GM04503 (cell line): ENCODE measurements at places on chromosomes 12 and 14.

DNA sequence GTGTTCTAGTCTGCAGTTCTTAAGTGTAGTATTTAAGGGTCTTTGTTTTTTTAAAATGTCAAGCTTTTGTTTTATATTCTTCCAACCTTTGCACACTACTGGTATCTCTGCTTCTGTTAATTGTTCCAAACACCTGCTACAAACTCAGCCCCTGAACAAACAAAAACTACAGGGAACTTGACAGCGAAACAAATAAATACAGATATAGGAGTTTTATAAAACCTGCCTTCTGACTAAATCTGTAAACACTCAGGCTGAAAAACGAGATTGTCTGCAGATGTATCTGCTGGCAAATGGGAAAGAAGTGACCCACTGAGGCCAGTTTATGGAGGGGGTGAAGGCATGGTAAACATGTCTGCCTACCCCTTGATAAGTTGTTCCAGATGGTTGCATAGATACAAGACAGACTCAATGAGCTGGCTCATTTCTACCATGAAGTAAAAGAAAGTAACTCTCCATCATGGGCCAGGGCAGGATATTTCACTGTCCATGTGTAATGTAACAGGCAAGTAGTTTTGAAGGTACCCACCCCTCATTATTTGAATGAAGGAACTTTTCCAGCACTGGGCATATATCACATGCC, 75.6 kb downstream of the LMO3 start:
- no peak for DNase-seq

GRCh38 chr12:12508612-12509011, 54.1 kb downstream of the DUSP16 start:
- DNase-seq: peak; percentile 20

DNA sequence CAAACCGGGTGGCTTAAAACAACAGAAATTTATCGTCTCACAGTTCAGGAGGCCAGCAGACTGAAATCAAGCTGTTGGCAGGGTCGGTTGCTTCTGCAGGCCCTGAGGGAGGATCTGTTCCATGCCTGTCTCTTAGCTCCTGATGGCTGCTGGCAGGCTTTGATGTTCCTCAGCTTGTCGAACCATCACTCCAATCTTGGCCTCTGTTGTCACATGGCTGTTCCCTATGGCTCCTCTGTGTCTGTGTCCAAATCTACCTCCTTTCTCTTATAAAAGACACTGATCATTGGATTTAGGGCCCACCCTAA, 14.0 kb downstream of the NFATC4 start:
- no peak for DNase-seq

DNA sequence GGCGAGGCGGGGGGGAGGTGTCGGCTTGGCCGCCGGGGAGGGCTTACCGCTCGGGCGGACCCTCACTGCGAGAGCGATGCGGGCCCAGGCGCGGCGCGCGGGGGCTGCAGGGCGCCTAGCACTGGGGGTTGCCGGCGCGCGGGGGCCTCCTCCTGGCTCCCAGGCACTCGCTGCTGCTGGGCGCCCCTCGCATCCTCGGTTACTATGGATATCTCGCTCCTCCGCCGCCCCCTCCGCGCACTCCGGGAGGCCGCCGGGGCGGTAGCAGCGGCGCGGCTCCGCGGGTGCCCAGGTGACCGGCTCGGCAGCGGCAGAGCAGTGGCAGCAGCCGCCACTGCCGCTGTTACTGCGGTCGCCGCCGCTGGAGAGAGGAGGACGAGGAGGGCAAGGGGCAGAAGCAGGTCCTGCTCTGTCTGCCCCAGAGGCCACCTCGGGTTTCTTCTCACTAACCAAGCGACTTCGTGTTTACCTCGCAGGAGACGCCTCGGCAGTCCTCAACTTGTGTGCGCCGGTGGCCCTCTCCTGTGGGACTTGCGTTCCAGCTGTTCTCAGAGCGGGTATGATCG, 250.1 kb downstream of the APAF1 start:
- DNase-seq: no peak

GRCh38 chr12:117002051-117002817, 91.5 kb downstream of the FBXW8 start:
- DNase-seq: no peak

DNA sequence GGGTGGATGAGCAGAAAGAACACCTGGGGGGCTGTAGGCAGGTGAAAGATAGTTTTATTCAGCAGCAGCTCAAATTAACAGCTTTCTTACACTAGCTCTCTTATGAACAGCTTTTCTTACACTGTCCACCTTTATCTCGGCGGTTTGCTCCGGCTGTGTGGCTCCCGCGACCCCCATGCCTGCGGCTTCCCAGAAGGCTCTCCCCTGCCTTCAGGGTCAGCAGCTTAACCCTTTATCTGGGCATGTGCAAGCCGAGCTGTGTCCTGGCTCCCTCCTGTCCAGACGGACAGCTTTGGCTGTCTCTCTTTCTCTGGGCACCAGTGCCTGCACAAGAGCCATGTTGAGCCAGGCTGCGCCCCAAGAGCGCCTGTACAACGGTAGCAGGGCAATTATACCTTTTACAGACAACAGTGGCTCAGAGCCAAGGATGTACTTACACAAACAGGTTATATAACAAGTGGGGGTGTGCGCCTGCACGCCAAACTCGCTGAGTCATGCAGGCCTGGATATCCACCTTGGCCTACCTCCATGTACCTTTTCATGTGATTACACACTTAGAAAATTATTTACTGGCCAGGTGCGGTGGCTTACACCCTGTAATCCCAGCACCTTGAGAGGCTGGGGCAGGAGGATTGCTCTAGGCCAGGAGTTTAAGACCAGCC, 28.5 kb upstream of the KLHL42 start:
- no peak for DNase-seq

DNA sequence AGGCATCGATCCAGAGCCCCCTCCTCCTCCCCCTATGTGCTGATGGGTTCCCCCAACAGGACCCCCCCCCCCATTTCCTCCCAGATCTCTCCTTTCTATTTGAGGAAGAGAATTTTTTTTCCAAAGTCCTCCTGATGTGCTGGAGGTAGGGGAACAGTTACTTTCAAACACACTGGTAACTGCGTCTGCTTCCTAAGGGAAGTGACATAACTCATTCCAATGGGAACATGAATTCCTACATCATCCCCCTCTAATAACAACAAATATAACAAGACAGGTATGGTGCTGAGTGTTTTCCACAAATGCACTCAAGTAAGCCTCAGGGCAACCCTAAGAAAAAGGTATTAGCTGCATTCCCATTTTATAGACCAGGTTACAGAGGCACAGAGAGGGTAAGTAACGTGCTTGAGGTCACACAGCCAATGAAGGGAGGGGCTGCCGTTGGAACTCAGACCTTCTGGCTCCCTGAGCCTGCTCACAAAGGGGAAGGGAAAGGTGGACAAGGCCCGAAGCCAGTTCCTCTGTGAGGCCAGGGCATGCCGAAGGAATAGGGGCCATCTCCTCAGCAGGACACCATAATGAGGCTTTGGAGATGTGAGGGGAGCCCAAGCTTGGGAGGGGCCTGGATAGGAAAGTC, 121.1 kb upstream of the NCOR2 start:
- no peak for DNase-seq

DNA sequence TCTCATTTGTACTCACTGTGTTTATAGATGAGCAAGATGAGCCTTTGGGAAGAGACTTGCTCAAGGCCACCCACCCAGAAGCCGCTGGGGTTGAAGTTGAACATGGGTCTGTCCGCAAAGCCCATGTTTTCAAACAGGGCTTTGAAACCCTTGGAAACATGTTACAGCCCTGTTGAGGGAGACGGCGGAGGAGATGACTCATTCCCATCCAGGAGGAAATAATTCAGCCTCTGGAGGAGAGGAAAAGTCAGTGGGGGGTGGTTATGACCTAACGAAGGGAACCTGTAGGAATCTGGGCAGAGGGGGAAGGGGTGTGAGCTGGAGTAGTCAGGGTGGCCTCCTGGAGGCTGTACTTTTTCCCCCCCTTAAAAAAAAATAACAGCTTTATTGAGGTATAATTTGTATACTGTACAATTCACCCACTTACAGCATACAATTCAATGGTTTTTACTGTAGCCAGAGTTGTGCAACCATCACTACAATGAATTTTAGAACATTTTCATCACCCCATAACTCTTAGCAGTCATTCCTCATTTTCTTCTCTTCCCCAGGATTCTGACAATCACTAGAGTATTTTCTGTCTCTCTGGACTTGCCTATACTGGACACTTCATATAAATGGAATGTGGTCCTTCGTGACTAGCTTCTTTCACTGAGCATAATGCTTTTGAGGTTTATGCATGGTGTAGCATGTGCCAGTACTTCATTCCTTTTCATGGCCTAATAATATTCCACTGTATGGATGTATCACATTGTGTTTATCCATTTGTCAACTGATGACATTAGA, 1.9 kb upstream of the RIN3 start:
- peak; percentile 99 for DNase-seq

- no peak for DNase-seq
Measured at GRCh38 chr12:106425061-106425702, 67.6 kb downstream of the POLR3B start.

DNA sequence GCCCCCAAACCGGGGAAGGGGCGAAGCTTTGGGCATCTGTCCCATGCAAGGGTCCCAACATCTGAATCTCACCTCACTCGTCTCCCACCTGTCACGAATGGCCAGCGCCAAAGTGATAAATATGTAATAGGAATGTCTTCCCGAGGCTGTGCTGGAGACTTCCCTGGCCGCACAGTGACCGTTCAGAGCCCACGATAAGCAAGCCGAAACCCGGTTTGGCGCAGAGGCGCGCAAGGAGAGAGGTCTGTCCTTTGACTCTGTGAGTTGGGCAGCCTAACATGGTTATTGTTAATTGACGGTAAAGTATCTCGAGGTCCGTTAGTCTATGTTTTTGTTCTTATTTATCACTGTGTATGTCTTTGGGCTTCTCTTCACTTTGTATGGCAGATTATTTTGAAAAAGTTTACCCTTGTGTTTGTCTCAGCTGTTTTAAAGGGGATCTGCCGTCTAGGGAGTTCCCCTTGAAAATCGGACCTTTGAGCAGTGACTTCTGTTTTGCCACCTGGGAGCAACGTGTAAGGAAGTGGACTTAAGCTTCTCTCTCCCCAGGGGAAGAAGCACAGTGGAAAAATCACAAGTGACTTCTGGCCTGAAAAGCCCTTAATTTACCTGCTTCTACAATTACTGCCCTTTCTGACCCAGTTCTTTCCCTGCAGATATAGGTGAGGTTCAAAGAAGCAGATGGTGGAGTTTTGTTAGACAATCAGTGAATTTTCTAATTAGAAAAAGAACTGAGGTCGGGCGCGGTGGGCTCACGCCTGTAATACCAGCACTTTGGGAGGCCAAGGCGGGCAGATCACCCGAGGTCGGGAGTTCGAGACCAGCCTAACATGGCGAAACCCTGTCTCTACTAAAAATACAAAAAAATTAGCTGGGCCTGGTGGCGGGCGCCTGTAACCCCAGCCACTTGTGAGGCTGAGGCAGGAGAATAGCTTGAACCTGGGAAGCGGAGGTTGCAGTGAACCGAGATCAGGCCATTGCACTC, 1.1 kb upstream of the TM9SF1 start:
- no peak for DNase-seq

- DNase-seq: no peak
Measured at GRCh38 chr12:113285679-113286610, 49.0 kb downstream of the SLC8B1 start.

DNA sequence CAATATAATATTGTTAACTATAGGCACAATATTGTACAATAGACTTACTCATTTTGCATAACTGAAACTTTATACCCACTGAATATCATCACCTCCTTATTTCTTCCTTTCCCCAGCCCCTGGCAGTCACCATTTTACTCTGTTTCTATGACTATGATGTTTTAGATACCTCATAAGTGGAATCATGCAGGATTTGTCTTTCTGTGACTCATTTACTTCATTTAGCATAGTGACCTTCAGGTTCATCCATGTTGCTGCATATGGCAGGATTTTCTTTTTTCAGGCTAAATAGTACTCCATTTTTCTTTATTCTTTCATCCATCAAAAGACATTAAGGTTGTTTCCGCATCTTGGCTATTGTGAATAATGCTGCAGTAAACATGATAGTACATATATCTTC, 18.9 kb downstream of the USP15 start:
- DNase-seq: no peak

GRCh38 chr12:88144546-88145468, 2.7 kb downstream of the TMTC3 start:
- no peak for DNase-seq

GRCh38 chr14:32593290-32593942, 264.3 kb downstream of the AKAP6 start:
- DNase-seq: peak; percentile 90

DNA sequence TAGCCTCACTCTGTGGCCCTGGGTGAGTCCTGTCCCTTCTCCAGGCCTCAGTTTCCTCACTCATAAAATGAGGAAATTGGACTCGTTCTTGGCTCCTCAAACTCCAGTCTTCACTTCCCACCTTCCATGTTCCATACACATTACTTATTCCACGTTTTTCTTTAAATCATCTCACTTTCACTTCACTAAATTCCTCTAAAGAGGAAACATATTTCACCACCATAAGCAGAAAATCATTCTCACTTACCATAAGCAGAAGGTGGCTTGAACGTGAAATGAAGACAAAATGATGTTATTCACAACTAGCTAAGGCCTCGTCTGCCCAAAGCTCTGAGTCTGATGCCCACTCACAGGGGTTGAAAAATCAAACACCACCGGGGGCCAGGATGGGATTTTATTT, 278.3 kb downstream of the ADGRD1 start:
- DNase-seq: no peak

DNA sequence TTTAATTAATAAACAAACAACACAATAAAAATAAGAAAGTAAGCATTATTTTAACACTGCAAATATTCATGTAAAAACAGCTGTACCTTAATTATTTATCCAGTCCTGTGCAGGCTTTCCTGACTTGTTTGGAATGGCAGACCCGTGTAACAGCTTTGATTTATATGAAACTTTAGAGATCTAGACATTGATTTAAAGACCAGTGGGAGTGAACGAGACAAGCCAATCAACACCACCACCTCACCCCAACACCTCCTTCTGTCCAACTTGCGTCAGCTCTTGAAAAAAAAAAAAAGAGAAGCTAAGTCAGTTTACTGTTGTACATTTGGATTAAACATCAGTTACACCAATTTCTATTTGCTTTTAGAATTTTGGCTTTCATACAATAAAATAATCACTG, 22.3 kb downstream of the SLC38A4 start:
- DNase-seq: no peak

GRCh38 chr12:88420457-88420856, 159.8 kb downstream of the KITLG start:
- peak; percentile 93 for DNase-seq

- no peak for DNase-seq
Measured at GRCh38 chr12:103442822-103443221, 52.9 kb downstream of the C12orf42 start.

- DNase-seq: no peak
Measured at GRCh38 chr12:17383321-17383720, 706.7 kb downstream of the RERGL start.
